Fibroblast of villous mesenchyme (primary cell): ENCODE measurements at places on chromosomes 2 and 18. TPM values are rescaled to one million over a fixed set of nuclear protein-coding genes. Genes with fewer than 3 reads are reported as not detected.

DNA sequence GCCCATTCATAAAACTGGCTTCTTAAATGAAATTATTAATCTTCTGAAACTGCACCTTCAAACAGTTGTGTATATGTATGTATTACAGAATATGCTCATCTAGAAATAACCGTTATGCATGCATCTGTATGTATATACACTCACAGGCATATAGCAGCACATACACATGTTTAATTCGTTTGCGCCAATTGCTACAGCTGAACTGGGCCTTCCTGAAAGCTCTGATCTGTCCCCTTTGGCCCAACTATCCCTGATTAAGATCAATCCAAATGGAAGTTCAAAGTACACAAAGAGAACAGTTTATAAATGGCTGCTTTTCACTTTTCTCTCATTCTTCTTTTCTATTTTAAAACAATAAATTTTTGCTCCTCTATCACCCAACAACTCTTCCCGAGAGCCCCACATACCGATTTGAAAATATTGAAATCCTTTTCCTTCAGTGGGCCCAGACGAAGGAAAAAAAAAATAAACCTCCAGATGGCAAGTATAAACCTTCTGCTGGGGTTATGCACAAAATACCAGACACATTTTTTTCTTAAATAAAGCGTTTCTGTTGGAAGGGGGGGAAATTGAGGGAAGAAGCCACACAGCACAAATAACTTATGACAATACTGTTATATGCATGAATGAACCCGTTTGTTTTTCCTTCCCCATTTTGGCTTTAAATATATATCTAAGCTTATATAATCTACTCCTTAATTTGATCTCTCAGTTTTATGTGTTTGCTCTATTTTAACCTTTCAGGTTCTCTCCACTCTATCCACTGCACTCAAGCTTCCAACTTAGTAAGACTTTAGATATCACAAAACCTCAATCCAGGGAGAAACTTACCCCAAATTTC, 267.3 kb downstream of the TCF4 start:
- peak; percentile 51 for DNase-seq

DNA sequence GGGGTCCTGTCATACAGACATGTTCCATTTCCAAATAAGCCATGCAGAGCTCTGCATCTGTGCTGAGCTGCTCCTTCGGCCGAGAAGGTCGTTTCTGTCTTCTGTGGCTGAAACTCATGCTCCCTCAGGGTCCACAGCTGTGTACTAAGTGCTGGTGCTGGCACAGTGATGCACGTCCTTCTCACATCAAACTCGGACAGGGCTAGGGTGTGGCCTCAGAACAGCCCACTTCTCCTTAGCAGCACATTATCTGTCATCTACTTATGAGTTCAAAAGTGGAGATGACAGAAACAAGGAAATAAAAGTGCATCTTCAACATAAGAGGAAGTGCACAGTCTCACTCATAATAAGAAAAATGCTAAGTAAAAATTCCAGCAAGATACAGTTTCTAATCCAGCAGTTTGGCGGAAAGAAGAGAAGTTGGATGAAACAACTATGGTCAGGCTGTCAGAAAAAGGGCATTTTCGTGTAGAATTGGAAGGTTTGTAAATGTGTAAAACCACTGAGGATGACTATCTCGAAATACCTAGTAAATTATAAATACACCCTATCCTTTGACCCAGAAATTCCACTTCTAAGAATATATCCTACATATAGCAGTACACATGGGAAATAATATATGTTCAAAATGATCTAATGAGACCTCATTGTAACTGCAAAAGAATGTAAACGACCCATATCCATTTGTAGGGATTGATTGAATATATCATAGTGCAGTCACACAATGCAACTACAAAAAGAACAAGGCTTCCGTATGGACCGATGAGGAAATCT, 53.7 kb upstream of the APCDD1 start:
- DNase-seq: no peak

GRCh38 chr2:221197225-221197856, 374.8 kb downstream of the EPHA4 start:
- DNase-seq: no peak

- DNase-seq: no peak
Observed at GRCh38 chr18:74733598-74733997, 135.9 kb downstream of the ZNF407 start.

- DNase-seq: no peak
Observed at GRCh38 chr2:190716176-190716807, 67.4 kb downstream of the NAB1 start.

GRCh38 chr2:18413676-18414396, 146.6 kb downstream of the RDH14 start:
- peak; percentile 85 for DNase-seq

DNA sequence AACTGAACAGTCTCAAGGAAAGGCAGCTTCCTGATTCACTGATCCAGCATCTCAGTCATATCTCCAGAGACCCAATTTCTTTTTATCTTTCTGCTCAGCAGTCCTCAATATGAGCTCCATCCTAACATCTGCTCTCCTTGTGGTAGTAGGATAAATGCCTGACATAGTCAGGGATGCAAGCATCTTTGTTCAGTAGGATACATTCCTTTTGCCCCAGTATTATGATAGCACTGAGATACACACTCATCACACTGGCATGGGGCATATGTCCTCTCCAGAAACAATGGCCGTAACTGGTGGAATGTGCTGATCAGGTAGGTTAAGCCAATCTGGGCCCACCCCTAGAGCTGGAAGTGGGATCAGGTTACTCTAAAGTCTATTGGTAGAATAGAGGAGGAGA, 207.2 kb downstream of the ETAA1 start:
- no peak for DNase-seq

GRCh38 chr2:135349941-135350340, 181.1 kb downstream of the ZRANB3 start:
- no peak for DNase-seq

DNA sequence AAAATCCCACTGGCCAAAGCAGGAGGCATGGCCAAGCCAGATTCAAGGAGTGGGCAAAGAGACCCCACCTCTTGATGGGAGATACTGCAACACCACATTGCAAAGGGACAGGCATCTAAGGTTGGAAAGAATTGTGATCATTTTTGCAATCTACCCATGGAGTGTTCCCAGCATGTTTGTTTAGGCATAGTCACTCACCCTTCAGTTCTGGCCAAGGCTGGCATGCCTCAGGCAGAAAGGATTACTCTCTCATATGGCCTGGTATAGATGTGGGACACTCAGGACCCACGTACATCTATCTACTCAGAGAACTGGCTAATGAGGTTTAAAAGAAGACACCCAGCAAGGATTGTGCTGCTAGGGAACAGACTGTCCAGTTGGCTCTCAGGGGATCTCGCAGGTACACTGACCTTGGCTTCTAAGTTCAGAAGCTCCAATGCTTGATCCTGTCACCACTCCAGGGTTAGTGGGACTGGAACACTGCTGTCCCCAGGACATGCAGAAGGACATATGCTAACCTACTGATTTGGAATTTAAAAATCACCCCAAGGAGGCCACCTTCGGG, 183.7 kb downstream of the KLHL29 start:
- DNase-seq: no peak

DNA sequence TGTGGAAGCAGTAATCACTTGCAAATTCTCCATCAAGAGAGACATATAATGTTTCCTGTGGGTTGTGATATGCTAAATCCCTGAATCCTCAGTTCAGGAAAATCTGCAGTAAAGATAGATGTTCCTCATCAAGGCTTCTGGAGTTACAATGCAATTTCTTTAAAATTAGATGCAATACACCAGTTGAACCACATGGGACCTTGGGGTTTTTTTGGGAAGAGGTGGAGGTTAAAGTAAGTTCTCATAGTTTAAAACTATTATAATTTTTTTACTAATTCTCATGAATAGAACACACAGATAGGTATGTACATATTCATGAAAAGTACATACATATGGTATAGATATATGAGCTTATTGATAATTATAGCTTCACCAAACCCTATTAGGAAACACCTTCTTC, 496.2 kb downstream of the SATB2 start:
- DNase-seq: no peak

DNA sequence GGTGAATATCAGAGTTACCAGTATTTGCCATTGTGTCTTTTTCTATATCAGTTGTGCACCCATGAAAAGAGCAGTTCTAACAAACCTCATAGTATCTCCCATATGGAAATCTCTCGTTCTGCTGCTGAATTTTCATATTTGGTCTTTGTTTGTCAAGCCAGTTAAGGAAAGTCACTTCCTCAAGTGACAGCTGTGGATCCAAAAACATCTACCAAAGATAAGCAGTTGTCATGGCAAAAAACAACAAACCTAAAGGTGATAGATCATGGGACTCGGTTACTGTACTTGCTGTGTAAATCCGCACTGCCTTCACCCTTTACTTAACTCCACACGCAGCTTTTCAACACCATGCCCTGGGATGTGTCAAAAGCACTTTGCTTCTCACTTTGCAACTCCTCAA, 17.3 kb downstream of the BMP10 start:
- peak; percentile 22 for DNase-seq

DNA sequence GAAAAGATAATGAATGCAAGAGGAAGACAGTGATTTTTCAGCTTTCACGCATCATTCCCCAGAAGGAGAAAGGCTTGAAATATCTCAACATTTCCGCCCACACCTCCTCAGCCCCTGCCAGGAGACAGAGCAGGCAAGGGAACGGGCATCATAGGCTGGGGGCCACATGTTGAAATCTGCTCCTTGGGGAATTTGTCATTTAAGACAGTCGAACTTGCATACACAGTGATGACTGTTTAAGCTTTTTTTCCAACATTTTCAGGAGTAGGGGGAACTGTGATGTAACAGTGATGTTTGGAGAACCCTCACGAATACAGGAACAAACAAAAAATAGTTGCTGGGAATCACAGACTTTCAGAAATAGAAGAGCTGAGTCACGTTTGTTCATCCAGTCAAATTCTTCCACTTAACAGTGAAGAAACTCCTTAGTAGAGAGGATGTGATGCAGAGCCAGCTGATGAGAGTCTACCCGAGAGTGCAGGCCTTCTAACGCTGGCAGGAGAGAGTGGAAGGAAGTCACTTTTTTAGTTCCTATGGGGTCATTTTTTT, 266.8 kb downstream of the ALPK2 start:
- peak; percentile 95 for DNase-seq

DNA sequence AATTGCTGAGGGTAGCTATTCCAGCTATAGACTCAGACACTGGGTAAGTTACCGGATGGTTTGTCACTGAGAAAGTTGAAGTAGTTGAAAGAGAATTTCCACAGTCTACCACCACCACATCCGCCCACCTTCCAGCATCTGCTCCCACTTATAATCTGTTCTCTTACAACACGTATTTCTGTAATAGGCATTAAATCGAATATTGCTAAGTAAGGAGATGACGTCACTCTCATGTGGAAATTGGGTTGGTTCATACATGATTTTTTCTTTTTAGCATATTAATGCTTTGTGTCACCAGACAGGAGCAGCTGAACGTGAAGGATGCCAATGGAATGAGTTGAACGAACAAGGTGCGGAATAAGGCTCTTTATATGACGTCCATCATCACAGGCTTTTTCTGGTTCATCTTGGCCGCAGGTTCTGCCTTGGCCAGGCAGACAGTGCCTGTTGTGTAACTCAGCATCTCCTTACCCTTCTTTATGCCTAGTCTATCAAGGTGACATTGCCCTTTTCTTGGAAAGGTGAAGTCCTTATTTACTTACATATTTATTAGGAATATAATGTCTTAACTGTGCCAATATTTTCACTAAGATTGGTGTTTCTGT, 45.9 kb downstream of the THUMPD2 start:
- DNase-seq: no peak

GRCh38 chr2:222568865-222569264, 87.0 kb downstream of the FARSB start:
- DNase-seq: peak; percentile 44

DNA sequence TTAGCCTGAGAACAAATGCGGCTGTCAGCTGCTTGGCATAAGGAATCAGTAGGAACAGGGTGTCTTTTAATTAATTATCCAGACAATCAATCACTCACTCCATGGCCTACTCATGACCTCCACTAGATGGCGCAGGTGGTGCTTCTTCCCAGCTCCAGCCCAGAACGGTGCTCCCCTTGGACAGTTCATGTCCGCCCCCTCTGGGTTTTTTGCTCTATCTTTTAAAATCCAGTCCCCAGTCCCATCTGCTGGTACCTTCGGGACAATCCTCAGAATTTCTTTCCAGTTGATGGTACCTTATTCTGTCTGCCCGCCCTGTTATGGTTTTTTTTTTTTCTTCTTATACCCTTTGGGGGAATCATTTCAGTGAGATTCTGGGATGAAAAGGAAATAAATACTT, 99.8 kb downstream of the CACNB4 start:
- DNase-seq: peak; percentile 38

- no peak for DNase-seq
Observed at GRCh38 chr2:153136216-153136615, 342.3 kb downstream of the RPRM start.

DNA sequence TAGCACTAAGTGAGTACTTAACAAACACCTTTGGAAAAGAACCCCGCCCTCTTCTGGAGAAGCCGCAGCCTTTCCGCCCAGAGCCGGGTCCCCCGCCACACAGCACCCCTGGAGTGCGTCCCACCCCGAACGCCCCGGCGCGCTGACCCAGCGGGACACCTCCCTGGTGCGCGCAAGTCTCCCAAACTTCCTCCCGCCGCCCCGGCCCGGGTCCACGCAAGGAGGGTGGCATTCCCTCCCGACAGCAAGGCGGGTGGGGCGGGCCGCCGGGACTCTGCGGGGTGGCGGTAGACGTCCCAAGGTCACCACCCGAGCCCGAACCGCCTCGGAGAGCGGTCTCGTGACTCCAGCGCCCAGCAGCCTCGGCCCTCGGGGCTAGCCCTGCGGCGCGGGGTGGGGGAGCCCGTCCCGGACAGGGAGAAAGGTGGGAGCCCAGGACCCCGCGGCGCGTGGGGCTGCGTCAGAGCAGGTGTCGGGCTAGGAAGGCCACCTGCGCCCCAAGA, 598 bp downstream of the CCDC93 start:
- DNase-seq: peak; percentile 19

DNA sequence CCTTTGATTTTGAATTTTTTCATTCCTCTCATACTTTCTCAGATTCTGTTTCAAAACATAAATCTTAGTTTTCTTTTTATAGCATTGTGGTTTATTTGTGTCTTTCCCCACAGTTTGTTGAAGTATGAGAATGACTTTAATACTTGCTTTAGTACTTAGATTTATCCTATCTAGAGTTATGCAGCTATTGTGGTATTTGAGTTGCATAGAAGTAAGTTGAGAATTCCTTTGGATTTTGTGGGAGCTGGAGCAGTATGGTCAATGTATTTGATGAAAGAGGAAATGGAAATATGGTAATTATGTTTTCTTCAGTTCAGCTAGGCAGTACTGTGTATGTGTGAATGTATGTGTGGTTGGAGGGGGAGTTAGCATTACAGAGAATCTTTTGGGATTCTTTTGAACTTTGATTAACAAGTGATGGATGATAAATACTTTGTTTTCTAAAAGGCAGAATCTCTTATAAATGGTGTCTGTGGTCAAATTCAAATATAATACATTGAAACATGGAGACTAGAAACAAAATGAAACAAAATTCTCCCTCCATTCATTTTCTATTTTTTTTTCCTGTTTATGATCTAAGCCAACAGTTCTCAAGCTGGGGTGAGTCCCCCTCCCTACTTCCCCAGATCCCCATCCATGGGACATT, 3.0 kb downstream of the ACVR2A start:
- DNase-seq: peak; percentile 19

The UGT1A7 gene
- not detected in 2 replicates for total RNA-seq

The LRRTM4 gene
- not detected in 2 replicates for total RNA-seq

The CXCR1 gene
- total RNA-seq: not detected in 2 replicates

The CHRNG gene
- not detected in 2 replicates for total RNA-seq

The BOK gene
- 42.2 and 54.0 TPM in 2 replicates for total RNA-seq

The RGPD4 gene
- not detected in 2 replicates for total RNA-seq

The PGAP1 gene
- 8.1 and 11.7 TPM in 2 replicates for total RNA-seq

The SCN9A gene
- total RNA-seq: 43.5 and 72.1 TPM in 2 replicates
